ENCODE measurements at places on chromosomes 5 and 9. TPM values are rescaled to one million over a fixed set of nuclear protein-coding genes. Genes with fewer than 3 reads are reported as not detected.

- peaks cover 4% of the 10 kb centered on the region for H3K4me1 ChIP-seq
- H3K4me3 ChIP-seq, result no peak overlapping the region
Observed at GRCh38 chr5:58505971-58506640, 14.9 kb downstream of the GAPT start.

- no peaks in the 10 kb centered on the region for H3K27me3 ChIP-seq
- peaks cover 20% of the 10 kb centered on the region for H3K4me1 ChIP-seq
- no peaks in the 10 kb centered on the region for H3K36me3 ChIP-seq
- H3K27ac ChIP-seq, result no peak overlapping the region
- H3K4me3 ChIP-seq, result no peak overlapping the region
Observed at GRCh38 chr5:138649775-138650174, 74.6 kb upstream of the HSPA9 start.

GRCh38 chr5:72364171-72364570 lies 44.0 kb downstream of the PTCD2 start:
- no peak overlapping the region for H3K4me3 ChIP-seq
- no peak overlapping the region for H3K27ac ChIP-seq
- H3K36me3 ChIP-seq, result 0 out of 2 replicates have a peak, but pooled peaks cover 5% of the 10 kb centered on the region
- H3K4me1 ChIP-seq, result peaks cover 17% of the 10 kb centered on the region
- no peaks in the 10 kb centered on the region for H3K27me3 ChIP-seq

Gene NR4A3
- polyA plus RNA-seq, result 0.17 TPM

Gene KIAA0825
- polyA plus RNA-seq, result 1.8 TPM
